ENCODE measurements at places on chromosomes 2 and 18.

DNA sequence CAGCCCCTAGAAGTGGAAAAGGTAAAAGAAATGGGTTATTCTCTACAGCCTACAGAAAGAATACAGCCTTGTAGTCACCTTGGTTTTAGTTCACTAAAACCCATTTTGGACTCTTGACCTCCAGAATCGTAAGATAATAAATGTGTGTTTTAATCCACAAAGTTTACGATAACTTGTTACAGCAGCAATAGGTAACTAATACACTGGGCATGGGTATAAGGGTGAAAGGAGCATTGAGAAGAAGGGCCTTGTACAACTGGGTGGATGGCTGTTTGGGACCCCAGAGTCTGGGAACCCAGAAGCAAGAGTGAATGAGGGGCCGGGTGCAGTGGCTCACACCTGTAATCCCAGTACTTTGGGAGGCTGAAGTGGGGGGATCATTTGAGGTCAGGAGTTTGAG lies 2.2 kb upstream of the MFSD6 start:
- DNase-seq: no peak

DNA sequence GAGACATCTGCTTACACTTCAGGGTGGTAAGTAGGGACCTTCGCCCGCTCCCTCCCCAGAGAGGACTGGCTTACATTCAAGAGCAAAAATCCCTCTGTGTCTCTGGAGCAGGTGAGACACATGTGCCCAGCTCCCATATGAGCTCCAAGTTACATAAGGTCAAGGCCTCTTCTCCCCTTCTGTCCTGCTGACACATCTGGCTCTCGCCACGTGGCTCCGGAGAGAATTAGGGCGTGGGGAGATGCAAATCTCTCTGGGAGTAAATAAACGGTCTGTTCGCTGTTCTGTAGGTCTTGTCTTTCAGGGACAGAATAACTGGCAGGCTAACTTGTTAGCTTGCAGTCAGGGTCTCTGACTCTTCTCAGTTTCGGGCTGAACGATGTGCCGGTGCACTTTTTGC lies 16.2 kb downstream of the MRO start:
- no peak for DNase-seq

GRCh38 chr2:172845028-172845630 lies 109.5 kb downstream of the RAPGEF4 start:
- no peak for DNase-seq

DNA sequence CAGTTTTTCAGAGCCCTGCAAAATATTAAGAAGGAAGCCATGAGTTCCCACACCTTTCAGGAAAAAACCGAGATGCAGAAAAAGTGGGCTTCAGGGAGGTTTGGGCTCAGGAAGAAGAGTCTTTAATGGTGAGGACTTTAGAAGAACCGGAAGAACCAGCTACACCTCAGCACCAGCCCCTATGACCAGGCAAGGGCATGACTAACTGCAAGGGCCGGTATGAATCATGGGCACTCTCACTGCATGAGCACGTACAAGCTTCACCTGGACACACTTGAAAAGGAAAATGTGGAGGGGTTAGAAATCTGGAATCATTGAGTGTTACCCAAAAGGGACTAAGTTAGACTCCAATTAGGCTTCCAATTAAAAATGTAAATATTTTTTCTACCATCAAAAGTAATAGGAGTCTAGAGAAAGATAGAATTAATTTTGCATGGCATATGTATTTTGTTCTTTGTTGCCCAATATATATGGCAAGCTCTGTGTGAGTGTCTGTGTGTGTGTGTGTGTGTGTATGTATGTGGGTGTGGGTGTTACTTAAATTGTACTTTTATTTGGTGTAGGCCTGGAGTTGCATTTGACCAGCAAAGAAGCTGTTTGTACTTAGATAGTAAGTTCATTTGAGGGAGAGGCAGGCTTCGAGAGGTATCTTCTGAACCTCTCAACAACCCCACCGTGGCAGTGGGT lies 66.5 kb upstream of the THUMPD2 start:
- no peak for DNase-seq

DNA sequence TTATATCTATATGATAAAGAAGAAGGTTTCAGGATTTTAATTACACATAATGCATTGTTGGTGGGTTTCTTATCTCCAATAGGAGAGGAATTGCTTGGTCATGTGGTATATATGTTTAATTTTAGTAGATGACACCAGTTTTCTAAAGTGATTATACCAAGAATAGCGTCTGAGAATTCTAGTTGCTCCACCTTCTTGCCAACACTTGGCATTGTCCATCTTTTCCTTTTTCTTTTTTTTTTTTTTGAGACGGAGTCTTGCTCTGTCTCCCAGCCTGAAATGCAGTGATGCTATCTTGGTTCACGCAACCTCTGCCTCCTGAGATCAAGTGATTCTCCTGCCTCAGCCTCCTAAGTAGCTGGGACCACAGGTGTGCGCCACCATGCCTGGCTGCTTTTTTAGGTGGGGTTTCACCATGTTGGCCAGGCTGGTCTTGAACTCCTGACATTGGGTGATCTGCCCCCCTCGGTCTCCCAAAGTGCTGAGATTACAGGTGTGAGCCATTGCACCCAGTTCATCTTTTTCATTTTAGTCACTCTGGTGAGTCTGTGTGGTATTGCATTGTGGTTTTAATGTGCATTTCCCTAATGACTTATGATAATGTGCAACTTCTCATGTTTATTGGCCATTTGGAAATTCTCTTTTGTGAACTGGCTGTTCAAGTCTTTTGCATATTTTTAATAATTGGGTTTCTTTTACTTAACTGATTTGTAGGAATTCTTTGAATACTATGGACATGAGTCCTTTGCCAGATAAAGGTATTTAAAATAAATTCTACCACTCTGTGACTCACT lies 37.3 kb upstream of the ZNF512 start:
- no peak for DNase-seq

DNA sequence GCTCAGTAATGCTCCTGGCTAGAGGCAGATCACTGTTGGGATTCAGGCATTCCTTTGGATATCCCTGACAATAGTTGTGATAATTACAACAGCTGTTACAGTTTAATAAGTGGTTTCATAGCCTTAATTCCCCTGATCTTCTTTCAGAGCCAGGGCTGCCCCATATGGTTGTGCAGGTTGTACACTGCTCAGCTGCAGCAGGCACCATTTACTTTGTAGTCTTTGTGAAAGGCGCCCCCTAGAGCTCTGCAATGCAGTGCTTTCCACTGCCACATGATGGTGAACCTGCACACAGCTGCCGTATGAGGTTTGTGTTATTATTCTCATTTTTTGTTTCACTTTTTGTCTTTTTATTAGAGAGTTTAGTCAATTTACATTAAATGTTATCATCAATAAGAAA lies 239.1 kb downstream of the KCNS3 start:
- peak; percentile 19 for DNase-seq

DNA sequence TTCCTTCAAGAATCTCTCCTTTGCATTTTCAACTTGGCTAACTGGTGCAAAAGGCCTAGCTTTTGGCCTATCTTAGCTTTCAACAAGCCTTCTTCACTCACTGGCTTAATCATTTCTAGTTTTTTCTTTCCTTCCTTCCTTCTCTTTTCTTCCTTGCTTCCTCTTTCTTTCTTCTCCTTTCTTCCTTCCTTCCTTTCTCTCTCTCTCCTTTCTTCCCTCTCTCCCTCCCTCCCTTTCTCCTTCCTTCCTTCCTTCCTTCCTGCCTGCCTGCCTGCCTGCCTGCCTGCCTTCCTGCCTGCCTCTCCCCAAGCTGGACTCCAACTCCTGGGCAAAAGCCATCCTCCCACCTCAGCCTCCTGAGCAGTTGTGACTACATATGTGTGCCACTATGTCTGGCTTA lies 176.2 kb upstream of the APCDD1 start:
- DNase-seq: no peak

DNA sequence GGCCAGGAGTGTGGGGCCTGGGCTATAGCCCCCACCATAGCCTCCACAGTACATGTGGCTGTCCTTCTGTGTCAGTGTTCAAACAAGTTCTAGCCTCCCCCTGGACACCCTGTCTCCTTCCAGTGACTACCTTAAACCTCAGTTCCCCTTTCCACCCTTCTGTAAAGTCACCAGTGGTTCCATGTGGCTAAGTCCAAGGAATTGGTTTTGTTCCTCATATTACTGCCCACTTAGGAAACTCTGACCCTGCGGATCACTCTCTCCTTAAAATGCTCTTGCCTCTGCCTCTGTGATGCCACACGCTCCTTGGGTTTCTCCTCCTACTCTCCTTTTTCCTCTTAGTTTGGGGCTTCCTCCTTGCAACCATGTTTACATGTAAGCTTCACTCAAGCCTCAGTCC lies 27.8 kb upstream of the REL start:
- DNase-seq: no peak

GRCh38 chr2:134777593-134777992 lies 58.8 kb upstream of the TMEM163 start:
- DNase-seq: no peak

- DNase-seq: no peak
Measured at GRCh38 chr2:19038071-19039015, 320.1 kb downstream of the OSR1 start.

- DNase-seq: no peak
Measured at GRCh38 chr2:97751752-97752151, 38.4 kb downstream of the ZAP70 start.

- no peak for DNase-seq
Measured at GRCh38 chr2:109680523-109681297, 66.5 kb downstream of the SOWAHC start.

DNA sequence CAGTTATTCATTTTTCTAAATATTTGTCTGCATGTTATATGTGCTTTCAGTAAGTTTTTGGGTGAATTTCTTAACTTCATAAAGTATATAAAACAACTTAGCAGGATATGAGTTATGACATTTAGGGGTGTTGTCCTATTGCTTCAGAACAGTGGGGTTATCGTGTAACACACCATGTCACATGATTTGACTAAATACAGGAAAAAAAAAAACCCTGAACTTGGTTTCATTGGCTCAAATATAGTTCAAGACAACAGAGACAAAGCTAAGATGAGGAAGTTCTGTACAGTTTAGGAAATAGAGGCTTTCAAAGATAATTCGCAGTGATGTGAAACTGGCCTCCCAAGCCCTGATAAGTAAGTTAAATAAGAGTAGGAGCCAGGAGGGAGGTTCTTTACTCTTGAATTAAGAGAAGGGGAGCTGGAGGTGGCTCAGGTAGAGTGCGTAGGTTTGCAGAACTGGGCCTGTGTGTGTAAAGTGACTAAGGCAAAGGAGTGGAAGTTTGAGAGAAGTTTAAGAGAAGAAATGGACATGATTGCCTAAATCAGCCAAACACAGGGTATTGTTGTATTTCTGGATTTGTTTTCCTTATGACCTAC lies 53.9 kb downstream of the LIMS1 start:
- DNase-seq: peak; percentile 48

DNA sequence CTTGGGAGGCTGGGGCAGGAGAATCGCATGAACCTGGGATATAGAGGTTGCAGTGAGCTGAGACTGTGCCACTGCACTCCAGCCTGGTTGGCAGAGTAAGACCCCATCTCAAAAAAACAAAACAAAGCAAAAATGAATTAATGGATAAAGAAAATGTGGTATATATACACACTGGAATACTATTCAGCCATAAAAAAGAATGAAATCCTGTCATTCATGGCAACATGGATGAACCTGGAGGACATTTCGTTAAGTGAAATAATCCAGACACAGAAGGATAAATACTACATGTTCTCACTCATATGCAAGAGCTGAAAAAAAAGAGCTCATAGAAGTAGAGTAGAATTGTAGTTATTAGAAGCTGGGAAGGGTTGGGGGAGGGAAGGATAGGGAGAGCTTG lies 80.8 kb downstream of the RAB31 start:
- no peak for DNase-seq

GRCh38 chr2:175436076-175436475 lies 254.6 kb upstream of the ATP5MC3 start:
- DNase-seq: no peak

DNA sequence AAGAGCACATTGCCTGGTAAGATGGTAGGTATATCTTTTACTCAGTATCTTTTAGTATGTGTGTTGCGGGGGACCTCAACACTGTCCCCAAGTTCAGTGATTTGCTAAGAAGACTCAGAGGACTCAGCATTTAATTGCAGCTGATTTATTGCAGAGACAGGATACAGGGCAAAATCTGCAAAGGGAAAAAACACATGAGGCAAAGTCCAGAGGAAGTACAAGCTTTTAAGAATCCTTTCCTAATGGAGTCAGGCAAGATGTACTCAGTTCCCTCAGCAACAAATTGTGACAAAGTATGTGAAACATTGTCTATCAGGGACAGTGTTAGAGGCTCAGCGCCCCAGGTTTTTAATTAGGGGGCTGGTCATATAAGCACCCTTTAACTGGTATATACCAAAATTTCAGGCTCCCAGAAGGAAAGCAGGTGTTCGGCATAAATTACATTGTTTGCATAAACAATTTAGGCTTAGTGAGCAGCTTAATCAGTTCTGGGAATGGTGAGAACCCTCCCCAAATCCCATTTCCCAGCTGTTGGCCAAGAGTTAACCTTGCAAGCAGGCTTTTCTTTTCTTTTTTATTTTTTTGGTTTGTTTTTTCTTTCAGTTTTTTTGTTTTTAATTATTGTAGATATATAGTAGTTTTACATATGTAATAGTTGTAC lies 41.7 kb downstream of the RAB3GAP1 start:
- no peak for DNase-seq

DNA sequence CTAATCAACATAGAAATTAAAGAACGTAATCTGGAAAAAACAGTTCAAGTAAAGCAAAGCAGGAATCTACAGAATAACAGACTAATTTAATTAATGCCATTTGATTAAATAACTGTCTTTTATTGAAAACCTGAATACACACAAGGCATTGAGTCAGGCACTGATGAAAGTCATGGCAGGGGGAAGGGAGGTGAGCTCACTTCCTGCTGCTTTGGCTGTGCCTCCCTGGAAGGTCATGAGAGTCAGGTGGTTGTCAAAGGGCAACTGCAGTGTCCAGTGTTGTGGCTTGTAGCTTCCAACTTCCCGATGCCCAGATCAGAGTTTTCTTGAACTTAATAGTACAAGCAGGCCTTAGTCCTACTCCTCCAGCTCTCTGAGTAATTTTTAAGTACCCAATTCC lies 180.9 kb downstream of the PID1 start:
- no peak for DNase-seq

- no peak for DNase-seq
Measured at GRCh38 chr2:12821656-12822055, 104.9 kb downstream of the TRIB2 start.

DNA sequence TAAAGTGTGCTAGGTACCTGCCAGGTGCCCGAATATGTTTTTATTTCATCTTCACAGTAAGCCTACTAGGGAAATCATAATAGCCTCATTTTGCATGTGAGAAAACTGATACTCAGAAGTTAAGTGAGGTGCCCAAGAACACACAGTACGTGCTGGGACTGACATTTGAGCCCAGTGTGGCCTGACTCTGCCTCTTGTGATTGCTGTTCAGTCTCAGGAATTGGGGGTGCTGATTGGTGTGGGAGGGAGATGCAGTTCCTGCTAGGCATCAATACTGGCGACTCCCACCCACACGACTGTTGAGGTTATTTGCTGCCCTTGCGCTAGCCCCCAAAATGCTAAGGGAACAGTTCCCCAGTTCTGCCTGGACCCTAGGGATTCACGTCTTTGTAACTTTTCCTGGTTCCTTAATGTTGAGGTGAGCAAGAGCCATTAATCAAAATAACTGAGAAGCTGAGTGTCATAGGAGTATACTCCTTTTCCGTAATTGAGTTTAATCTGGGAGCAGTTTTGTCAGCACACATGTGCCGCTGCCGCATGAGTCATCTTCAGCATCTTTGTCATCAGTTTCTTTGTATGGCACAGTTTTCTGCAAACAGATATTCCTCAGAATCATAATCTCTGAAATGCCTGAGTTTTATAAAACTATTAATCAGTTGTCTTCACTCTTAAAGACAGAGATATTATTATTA lies 120.7 kb downstream of the NCK2 start:
- DNase-seq: no peak

Measured in GDM1 (cell line).